ENCODE measurements at places on chromosomes 16 and 17.

DNA sequence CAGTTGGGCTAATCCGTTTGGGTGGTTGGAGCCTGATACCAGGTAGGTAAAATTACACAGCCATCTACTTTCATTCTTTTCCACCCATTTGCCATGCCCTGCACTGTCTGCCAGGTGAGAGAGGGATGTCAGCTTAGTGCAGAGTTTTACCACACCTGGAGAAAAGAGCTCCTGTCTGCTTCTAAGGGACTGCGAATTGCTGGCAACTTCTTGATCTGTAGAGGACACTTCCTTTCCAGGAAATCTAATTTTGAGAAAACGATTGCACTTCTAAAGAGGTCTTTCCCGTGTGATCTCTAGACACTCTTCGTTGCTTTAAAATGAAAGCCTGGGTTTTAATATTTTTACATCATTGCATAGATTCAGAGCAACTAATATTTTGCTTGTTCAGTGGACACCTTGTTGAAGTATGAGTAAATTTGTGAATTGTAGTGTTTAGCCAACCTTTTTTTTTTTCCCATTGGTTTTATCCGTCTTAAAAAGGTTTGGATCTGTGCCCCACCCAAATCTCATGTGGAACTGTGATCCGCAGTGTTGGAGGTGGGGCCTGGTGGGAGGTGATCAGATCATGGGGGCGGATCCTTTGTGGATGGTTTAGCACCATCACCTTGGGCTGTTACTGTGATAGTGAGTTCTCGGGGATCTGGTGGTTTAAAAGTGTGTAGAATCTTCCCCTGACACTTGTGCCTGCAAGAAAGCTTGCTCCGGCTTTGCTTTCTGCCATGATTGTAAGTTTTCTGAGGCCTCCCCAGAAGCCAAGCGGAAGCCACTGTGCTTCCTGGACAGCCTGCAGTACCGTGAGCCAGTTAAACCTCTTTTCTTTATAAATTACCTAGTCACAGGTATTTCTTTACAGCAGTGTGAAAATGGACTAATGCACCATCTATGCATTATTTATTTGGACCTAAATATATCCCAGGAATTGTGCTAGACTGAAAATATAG, 104.6 kb downstream of the PRKCA start:
- DNase-seq = no peak

DNA sequence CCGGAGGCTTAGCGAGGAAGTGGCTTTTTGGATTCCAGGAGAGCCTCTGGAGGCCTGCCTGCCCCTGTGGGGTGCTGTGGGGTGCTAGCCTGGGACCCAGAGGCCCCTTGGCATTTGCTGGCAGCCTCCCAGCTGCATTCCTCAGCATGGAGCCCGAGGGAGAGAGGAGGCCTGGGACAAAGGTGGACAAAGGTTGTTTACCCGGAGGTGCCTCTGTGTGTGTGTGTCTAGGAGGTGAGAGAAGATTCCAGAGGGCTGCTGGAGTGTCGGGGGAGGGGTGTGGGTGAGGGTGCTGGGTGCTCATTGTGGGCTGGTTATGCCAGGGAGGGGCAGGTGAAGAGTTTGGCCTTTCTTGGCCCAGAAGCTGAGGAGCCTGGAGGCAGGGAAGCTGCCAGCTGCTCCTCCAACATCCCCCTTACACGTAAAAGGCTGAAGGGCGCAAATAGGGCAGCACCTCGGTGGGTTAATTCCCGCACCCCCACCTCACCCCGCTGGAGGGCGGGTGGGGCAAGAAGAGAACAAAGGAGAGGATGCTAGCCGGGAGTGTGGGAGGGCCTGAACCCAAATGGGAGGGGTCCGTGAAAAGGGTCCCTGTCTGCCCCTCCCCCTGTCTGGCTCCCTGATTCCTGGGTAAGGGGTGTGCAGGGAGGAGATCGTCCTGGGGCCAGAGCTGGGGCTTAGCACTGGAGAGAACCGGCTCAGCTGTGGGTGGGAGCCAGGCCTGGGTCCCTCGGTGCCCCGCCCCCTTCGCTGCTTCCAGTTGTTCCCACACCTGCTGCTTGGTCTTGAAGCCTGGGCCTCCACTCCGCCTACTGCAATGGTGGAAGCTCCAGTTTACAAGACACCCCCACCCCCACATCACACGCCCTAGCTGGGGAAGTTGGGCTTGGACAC, 9.9 kb downstream of the HEXIM2 start:
- DNase-seq = no peak

DNA sequence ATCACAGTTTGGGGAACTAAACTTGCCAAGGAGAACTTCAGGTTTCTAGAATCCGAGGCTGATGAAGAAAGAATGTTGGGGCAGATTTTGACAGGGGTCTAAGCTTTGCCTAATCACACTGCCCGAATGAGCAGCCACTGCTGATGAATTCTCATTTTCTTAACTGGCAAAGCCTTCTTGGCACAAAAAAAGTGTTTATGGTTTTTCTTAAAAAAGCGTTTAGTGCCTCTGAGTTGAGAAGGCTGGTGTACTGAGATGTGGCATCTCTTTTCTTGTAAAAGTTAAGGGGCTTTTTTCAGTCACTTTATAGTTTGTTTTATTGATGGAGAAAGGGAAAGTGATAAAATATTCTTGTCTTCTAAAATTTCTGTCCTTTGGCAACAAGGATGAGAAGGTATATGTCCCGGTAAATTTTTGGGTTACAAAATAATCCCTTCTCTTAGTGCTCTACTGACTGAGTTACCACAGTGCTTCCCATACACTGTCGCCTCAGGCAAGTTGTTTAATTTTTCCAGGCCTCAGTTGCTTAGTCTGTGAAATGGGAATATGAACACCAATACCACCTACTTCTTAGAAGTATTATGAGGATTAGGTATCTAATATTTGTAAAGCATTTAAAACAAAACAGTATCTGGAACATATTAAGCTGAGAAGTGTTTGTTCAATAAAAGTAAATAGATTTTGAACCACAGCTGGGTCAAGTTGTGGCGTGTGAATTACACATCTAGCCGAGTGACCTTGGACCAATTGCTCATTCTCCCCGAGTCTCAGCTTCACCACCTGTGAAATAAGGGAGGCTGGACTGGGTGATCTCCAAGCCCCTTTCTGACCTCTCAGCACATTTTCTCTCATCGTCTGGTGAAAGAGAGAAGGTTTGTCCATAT, 320.8 kb downstream of the HAPSTR1 start:
- DNase-seq = no peak

- no peak for DNase-seq
Observed at GRCh38 chr16:85530370-85530739, 82.8 kb upstream of the GSE1 start.

DNA sequence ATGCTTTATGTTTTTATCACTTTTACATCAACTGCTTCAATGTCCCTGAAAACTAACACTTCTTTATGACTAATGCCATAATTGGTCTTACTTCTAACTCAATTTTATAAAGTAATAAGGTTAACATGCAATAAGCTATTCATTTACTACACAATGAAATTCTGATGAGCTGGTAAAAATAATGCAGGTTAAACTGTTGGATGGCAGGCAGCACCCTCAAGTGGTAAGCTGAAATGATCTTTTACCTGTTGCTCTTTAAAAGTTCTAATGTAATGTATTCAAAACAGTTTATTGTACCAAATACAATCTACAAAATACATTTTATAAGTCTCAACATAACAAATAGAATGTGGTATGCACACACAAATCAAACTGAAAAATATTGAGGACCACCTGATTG, 1280.3 kb downstream of the CDH8 start:
- no peak for DNase-seq

DNA sequence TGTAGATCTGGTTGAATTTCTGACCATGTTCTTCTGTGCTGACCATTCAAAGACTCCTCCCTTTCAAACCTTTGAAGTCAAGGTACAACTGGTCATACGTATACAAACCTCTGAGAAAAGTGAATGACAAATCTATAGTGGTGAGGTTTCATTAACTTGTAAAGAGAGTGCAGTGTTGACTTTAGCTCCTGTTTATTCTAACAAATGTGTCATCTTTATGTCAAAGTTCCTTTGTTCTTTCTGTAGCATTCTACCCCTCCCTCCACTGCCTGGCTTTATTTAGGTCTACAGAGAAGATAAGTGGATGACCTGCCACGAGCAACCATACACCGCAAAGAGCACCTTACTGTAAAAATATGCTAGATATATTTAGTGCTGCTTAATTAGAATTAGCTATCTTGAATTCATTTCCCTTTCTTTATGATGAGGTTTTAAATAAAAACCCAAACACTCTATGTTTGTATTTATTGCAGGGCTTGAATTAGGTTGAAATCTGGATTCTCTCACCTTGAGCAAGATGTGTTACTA, 520.0 kb upstream of the CDH11 start:
- no peak for DNase-seq

- DNase-seq = no peak
Observed at GRCh38 chr16:67108931-67109406, 772 bp upstream of the PHAF1 start.

- DNase-seq = no peak
Observed at GRCh38 chr17:79023180-79023705, 726 bp upstream of the C1QTNF1 start.

DNA sequence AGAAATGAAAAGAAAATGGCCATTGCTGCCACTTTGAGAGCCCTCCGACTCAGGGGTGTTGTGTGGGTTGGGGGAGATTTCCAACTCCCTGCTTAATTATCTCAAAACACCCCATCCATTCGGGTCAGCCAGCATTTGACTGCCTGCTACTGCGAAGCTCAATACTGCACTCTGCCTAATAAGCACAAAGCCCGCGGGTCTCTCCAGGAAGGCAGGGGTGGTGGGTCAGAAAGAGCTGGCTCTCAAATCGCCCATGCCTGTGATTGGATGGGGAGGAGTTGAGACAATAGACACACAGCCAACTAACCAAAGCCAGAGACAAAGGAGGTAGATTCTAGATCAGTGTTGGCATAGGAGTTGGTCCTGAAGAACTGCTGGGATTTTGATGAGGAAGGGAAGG, 2.3 kb upstream of the XAF1 start:
- no peak for DNase-seq

GRCh38 chr17:17440010-17440843, 36.6 kb upstream of the MED9 start:
- no peak for DNase-seq

- no peak for DNase-seq
Observed at GRCh38 chr16:80283466-80284392, 257.1 kb upstream of the DYNLRB2 start.

DNA sequence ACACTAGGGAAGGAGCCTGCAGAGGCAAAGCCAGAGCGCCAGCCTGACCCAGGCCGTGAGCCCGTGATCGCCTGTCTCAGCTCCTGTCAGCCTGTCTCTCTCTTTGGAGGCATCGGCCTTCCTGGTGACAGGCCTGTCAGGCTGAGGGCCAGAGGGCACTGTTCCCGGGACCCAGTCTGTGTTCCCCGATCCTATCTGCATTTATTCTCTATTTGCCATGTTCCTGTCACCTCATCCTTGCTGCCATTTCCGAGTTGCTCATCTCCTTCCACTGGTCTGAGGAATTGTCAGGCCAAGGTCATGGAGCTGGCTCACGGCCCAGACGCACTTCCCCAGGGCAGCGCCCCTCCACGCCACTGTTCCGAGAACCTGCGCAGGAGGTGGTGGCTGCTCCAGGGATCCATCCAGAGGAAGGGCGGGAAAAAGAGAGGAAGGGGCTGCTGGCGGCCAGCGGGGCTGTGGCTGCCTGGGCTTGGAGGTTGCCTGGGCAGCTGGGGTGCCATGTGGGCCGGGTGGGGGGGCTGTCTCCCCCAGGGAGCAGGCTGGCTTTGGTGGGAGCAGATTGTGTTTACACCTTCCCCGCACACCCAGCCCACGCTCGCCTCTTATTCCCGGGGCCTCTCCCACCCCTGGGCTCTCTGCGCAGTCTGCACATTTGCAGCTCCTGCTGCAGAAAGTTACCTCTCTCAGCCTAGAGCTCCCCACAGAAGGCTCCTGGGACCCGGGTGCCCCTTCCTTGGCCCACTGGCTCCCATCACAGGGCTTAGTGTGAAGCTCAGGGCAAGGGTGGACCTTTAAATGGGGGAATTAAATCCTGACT, 4.9 kb downstream of the PRCD start:
- DNase-seq = no peak

DNA sequence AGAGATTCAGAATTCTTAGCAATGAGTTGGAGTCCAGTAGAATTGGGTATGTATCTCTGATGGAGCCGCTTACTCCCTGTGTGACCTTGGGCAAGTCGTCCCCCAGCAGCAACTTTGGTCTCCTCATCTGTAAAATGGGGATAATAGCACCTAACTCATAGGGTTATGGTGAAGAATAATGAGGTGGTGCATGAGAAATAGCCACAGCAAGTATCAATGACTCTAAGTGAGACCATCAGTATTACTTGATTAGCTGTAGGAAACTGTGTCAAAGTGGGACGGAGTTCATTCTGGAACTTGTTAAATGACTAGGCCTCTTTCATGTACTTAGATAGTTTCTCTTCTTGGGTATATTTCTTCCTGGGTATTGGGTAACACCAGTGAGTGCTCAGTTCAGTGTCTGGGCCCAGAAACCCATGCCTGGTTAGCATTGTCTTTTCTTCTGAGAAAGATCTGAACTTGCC, 6.4 kb downstream of the PRKCB start:
- DNase-seq = no peak

DNA sequence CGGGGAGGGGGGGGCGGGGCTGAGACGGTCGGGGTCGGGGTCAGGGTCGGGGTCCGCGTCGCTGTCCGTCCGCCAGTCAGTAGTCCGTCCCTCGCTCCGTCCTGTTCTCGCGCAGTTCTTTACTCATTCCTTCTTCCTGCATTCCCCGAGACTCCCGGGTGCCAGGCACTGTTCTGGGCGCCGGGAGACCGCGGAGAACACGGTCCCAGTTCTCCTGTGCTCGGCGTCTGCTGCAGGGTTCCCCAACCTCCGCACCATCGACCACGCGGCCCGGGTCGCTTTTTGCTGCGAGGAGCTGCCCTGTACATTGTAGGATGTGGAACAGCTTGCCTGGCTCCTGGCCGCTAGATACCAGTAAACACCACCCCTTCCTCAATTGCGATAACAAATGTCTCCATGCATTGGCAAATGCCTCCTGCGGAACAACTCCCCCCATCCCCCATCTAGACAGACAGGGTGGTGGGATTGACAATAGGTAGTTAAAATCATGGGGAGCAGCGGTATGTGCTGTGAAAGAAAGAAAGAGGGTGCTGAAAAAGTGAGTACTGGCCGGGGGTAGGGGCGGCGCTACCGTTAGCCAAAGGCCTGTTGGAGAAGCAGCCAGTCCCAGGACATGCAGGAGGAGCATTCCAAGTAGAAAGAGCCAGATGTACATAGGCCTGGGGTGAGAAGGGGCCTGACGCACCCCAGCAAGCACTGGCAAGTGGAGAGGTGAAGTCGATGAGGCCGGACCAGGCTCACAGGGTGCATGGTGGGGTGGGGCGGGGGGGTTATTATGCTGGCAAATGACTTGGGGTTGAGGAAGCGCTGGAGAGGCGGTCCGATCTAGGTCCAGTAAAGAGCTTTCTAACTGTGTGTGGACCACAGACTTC, 631 bp downstream of the TRAF7 start:
- DNase-seq = no peak

DNA sequence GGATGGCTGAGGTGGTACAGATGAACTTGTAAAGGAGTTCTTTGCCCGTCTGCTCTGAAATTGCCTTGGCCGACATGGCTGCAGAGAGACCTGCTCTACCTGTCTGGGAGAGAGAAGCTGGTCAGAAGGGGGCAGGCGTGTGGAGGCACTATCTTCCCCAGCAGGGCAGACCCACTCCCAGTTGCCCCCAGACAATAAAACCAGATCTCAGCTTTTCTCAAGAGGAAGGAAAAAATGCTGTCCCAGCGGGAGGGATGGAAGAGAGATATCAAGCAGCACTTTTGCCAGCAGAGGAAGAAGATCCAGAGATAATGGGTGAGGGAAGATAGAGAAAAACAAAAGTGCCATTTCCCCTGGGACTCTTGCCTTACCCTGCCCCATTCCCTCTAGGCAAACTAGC, 5.0 kb downstream of the ACLY start:
- DNase-seq = no peak

GRCh38 chr17:17722906-17723353, 41.7 kb downstream of the RAI1 start:
- DNase-seq = no peak

GRCh38 chr16:84751241-84751640, 51.4 kb downstream of the USP10 start:
- no peak for DNase-seq

Data from AG04449 (cell line).